ENCODE measurements at places on chromosomes 11 and 22.

- no peak for DNase-seq
Observed at GRCh38 chr11:92601048-92601447, 368.4 kb upstream of the MTNR1B start.

DNA sequence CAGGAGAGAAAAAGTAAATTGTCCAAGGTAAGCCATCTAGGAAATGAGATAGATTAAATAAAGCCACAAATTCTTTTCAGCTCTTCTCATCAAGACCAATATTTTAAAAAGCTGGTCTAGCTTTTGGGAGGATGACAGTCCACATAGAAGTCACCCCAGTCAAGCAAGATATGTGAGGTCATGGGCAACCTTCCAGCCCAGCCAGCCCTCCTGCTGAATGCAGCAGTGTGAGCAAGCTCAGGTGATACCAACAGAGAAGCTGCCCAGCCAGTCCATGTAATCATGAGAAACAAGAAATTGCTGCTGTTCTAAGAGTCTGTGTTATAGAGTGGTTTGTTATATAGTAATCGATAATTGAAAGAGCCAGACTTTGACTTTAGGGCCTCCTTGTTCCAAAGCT lies 28.7 kb downstream of the KCNE3 start:
- DNase-seq: no peak

GRCh38 chr22:26097840-26098239 lies 71.4 kb upstream of the SEZ6L start:
- DNase-seq: no peak

- no peak for DNase-seq
Observed at GRCh38 chr11:76805206-76805913, 22.2 kb downstream of the TSKU start.

DNA sequence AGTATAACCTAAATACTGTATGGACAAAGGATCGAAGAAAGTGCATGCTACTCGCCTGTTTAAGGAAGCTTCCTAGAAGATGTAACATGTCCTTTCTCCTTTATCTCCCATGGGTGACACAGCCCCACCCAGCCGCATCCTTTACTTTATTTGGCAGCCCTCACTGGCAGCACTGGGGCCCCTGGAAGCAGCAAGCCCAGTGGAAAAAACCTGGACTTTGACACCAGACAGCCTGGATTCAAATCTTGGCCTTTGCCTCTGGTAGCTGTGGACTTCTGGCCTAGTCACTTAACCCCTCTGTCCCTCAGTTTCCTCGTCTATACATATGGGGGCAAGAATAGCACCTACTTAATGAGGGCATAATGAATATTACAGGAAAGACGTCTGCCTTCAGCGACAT lies 67.1 kb downstream of the MYEOV start:
- no peak for DNase-seq

- no peak for DNase-seq
Observed at GRCh38 chr11:71428861-71429435, 19.2 kb downstream of the DHCR7 start.

DNA sequence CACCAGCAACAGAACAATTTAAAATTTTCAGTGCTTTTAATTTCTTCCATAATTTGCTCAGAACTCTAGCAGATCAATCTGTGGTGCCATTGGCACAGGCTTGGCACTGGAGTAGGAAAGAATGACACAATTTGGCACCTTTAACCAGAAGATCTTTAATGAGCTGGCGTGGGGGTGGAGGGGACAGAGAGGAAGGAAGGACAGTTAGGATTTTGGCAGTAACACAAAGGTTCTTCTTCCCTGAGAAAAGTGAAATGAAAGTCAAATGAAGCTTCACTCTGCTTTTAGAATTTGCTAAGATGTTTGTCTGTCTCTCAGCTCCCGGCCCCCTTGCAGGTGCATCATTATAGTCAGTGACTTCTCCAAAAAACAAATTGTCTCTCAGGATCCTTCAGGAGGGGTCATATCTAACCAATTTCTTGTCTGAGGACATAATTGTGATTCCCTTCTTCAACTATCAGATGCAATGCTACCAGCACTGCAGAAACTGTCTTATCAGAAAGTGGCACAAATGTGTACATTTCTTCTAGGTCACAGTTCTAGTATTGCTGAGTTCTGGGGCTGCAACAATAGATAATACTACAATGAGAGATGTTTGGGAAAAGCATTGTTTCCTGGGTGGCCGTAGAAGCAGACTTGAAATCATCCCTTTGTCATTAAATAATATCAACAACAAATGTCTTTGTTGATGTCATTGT lies 66.8 kb downstream of the CSTPP1 start:
- DNase-seq: no peak

DNA sequence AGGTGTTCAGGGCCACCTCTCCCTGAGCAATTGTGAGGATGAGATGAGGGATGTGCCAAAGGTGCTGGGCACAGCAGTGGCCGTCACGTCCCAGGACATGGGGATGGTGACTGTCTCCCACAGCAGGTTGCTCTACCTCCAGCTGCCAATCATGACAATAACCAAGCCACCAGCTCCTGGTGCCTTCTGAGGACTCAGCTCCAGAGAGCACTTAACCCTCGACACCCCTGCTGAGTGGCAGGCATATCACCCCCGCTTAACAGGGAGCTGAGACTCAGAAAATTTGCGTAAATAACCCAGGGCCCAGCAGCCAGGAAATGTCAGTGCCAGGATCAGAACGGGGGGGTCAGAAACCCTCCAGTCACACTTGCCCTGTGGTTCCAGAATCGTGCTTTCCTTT lies 8.4 kb upstream of the PNPLA5 start:
- no peak for DNase-seq

GRCh38 chr11:128473636-128474035 lies 113.7 kb downstream of the ETS1 start:
- no peak for DNase-seq

DNA sequence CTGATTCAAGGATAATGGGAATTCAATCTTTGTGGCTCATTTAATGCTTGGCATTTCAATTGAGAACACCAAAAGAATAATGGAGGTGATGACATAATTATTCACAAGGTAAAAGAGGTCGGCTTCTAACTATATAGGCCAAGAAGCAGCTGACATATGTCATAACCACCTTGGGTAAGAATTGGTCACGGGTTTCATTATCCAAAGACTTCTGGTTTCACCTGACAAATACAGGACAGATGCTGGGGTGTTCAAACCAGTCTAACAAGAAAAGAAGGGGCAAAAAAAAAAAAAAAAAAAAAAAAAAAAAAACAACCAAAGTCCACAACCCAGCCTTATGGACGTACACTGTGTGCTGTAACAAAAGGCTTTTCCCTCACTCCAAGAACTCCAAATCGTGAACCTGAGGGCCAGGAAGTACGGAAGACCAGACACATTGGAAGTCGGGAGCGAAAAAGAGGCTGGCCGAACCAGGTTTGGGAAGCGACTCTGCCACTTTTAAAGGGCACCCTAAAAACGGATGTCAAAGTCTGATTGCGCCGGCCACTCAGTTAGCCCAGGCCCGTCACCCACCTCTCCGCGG lies 385 bp downstream of the HARBI1 start:
- DNase-seq: no peak

- DNase-seq: no peak
Observed at GRCh38 chr11:19987331-19987801, 172.9 kb downstream of the DBX1 start.

- DNase-seq: no peak
Observed at GRCh38 chr22:42931421-42932196, 74.5 kb upstream of the ARFGAP3 start.

GRCh38 chr22:44045145-44045544 lies 21.0 kb downstream of the PARVB start:
- DNase-seq: no peak

- no peak for DNase-seq
Observed at GRCh38 chr22:50067244-50067643, 9.1 kb upstream of the TTLL8 start.

- DNase-seq: peak; percentile 19
Observed at GRCh38 chr11:118263695-118264568, at the start of gene MPZL2. Gene MPZL2, minus strand, starts transcription at chr11:118264297. Its CDS starts 144 bp downstream, at chr11:118264153.

DNA sequence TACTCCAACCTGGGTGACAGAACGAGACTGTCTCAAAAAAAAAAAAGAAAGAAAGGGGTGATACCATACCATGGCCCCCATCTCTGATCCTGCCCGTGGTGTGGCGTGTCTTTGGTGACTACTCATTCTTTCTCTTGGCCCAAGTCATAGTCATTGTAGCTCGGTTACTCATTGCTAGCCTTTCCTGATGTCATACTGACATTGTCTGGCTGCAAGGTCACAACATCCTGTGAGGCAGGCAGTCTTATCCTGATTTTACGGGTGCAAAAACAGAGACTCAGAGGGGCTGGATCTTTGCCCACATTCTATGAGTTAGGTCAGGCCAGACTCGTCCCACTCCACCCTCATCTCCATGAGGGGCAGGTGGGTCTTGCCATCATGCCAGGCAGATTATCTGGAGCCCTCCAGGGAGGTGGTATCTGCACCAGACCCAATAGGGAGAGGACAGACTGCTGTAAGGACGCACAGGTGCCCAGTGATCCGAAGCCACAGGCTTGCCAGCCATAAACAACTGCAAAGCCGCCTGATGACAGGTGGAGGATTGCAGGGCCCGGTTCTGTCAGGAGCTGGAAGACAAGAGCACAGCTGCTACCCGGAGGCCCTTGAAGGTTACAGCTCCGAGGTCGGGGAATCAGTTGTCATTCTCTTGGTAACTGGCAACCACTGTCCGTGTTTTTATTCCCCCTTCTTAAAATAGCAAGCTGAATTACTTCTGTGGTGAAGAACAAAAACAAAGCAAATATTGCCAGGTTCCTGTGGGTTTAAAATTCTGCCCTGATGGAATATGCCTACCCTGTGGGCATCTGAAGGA lies 13.8 kb downstream of the TOM1 start:
- no peak for DNase-seq

DNA sequence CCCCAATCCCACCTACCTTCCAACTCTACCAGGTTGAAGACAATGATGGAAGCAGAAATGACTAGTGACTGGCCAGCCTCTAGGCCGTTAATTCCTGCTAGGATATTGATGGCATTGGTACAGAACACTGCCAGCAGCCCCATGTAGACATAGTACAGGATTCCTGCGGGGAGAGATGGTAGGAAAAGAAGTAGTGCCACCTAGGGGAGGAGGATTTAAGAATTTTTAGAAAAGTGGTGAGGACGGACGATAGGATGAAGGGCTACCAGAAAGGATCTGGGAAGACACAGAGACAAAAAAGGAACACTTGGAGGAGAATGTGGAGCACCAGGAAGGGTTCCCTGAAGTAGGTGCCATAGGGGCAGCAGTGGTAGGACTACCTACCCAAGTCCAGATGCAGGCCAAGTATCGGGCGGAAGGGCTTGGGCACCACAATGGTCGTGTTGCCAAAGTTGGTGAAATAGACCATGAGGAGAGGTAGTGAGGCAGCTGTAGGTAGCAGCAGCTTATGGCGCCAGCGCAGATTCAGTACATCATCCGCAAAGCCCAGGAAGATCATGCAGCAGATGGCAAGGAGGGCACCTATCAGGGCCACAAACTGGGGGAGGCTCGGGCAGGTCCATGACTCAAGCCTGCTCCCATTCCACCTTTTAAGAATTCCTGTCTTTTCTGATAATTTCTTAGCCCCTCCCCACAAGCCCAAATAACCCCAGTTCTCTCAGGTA lies 1.2 kb downstream of the DPAGT1 start:
- no peak for DNase-seq

GRCh38 chr11:9265211-9266131 lies at the start of gene DENND5A:
Gene DENND5A, minus strand, starts transcription at chr11:9265350. Its CDS starts 281 bp downstream, at chr11:9265069.
- DNase-seq: peak; percentile 27

DNA sequence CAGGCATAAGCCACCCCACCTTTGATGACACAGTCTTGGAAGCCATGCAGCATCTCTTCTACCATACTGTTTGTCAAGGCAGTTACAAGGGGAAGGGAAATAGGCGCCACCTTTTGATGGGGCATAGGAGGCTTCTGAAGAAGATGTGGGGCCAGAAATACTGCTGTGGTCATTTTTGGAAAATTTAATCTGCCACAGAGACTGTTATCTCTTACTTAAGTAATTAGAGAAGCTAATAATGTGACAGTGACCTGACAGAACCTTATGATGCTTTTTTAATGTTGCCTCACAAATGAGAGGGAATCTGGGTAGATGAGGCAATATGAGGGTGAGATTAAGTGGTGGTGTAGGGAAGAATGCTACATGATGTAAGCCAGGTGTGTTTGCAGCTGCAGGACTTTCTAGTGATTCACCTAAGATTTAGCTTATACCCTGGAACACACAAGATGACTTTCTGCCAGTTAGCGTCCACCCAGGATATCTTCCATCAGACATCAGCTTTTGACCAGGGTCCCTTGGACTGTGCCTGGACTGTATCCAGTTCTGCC lies 34.3 kb upstream of the ADORA2A start:
- no peak for DNase-seq

DNA sequence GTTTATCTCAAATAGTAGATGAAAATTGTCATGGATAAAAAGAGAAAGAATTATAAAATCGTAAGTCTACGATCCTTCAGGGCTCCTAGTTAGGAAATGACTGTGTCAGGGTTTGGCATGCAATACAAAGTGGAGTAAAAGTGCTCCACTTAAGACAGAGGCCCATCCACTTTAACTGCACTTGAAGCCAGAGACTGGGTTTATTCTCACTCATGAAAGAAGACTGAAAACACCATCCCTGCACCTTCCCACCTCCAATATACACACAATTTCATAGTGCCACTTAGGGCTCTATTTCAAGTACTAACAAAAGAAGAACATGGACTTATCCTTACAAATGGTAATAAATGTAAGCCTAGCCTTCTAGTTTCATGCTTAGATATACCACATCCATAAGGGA lies 70.7 kb downstream of the ANO5 start:
- no peak for DNase-seq

DNA sequence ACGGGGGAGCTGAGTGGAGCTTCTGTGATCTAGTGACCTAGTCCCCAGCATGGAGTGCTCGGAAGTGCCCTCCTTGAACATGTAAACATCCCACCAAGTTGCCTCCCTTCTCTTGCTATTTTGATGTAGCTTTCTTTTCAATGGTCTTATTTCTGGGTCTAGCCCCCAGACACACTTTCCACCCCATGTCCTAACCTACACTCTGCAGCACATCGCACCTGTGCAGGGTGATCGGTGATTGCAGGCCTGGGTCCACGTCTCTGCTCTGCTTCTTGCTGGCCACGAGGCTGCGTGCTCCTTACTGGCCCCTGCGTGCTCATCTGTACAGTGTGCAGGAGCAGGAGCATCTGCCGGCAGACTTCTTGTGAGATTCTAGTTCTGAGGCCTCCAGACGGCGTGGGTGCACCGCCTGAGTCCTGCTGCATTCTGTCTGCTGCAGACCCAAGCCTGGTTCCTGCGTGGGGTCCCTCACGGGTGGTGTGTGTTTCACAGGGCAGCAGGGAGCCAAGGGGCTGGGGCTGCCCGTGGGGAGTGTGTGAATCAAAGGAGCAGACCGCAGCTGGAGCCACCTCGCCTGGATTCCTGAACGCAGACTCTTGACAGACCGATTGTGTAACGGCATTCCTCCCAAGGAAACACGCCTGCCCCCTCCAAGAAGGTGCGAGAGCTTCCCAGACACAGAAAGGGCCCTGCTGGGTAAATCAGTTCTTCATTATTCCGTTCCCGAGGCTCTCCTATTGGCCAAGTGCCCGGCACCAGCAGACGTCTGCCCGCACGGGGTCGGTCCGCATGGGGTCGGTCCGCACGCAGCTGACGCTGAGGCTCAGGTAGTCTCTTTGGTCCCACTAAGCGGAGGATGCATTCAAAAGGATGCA lies 44.4 kb upstream of the MYEOV start:
- DNase-seq: no peak

GRCh38 chr22:37019309-37020191 lies at the start of the genes MPST and TST:
Gene MPST, plus strand, starts transcription at chr22:37019742. Its CDS starts 95 bp downstream, at chr22:37019837.
Gene TST, minus strand, starts transcription at chr22:37019447. Its CDS starts 715 bp downstream, at chr22:37018732.
- DNase-seq: peak; percentile 31

Data from stimulated activated CD4-positive, alpha-beta T cell treated with anti-CD3 and anti-CD28 coated beads, Interleukin-1b, Interleukin-23, amount 100 ng/mL, for 4 hours (primary cell).